ENCODE measurements at places on chromosomes 5 and 9.
A peak's percentile ranks its signal among the peaks of the same experiment; 100 is the strongest.

DNA sequence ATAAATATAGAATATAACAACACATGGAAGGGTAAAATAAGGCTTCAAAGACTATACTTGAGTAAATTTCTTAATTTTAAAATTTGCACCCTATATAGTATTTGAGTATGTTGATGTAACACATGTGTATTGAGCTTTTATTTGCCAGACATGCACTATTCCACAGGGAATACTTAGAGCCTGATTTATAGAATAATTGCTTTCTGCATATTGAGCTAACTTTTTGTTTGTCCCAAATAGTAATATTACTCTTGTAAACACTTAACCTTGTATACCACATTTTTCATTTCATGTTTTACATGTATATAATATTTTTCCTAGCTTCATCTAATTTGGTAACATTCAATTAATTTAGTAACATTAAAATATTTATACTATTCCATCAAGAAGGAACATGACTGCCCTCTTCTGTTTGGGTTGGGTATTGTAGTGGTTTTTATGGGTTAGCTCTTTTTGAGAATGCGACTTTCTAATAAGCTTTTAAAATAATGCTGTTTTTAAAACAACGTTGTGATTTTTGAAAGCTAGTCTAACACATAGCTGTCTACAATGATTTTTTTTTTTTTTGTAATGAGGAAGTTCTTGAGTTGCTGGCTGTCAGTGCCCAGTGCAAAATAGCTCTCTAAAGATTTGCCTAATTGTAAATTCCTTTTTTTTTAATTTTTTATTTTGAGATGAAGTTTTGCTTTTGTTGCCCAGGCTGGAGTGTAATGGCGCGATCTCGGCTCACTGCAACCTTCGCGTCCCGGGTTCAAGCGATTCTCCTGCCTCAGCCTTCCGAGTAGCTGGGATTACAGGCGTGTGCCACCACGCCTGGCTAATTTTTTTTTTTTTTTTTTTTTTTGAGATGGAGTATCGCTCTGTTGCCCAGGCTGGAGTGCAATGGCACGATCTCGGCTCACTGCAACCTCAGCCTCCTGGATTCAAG lies 4.8 kb downstream of the SUB1 start:
- DNase-seq, result peak; percentile 28

- DNase-seq, result no peak
These were observed 51.5 kb upstream of the ADAMTSL1 start for GRCh38 chr9:18422296-18423036.

DNA sequence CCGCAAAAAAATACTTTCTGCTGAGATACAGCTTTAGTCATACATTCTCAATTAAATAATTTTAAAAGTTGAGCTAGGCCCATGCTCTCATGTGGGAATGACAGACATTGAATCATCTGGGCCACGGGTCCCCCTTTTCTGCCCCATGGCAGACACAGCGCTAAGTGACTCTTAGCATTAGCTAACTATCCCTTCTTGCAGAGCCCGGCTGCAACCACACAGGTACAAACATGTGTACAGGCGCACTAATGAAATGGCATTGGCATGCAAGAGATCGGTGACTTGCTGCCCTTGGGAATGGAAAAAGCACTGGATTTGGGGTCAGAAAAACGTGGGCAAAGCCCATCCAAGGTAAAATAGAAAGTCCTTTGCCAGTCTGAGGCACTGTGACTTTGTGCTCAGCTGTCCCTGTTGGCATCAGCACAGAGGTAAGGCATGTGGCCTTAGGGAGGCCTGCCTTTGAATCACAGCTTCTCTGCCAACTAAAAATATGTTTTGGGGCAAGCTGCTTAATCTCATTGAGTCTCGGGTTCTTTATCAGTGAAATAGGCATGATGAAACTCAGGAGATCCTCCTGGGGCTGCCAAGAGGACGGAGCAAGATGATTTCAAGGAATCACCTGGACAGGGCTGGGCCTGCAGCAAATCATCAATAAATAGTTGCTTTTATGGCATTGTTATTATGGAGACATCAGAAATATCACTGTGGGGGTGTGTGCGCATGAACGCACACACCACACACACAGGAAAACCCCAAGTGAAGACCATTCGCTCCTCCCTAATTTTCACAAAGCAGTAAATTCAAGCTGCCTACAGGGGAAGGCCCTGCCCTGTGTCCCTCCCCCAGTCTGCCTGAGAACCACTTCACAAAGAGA lies 54.2 kb downstream of the WHRN start:
- no peak for DNase-seq

- no peak for DNase-seq
These were observed 72.3 kb downstream of the PAX5 start for GRCh38 chr9:36961561-36962325.

- no peak for DNase-seq
These were observed 404.6 kb upstream of the ARRDC3 start for GRCh38 chr5:91787718-91788117.

DNA sequence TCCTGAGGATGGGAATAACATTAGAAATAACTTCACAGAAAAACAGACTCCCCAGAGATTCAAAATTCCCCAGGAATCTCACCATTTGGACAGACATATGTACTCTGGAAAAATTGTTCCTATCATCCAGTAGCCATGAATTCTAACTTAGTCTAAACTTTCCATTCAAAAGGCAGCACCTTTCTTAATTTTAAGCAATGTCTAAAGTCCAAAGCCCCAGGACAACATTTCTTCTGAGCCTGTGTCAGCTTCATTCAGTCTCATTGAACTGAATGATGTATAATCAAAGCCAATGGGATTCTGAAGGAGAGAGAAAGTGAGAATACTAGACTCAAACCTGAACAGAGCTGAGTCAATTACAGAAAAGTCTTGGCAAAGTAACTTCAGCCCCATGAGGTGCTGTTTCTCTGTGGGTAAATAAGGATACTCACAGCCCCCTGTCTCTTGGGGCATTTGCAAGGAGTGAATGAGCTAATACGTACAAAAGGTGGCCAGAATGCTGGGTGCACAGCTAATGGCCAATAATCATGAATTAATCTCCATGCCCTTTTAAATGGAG lies 140.6 kb downstream of the SEMA5A start:
- DNase-seq, result no peak

GRCh38 chr5:159067201-159067600 lies 32.5 kb downstream of the EBF1 start:
- no peak for DNase-seq

DNA sequence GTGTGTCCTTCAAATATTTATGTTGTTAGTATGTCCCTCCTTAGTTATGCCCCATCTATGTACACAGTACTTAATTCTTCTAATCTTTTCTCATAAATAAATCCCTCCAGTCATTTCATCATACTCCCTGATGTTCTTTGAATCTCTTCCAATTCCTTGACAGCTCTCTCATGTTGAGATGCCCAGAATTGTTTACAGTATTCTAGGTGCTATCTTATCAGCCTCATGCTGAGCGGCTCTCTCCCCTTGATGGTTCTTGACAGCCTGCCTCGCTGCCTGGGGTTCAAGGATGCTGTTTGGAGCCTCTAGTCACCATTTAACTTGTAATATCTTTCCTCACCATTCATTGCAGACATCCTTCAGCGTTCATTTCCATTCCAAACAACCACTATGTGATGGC lies 799.2 kb downstream of the BRINP1 start:
- DNase-seq, result no peak

DNA sequence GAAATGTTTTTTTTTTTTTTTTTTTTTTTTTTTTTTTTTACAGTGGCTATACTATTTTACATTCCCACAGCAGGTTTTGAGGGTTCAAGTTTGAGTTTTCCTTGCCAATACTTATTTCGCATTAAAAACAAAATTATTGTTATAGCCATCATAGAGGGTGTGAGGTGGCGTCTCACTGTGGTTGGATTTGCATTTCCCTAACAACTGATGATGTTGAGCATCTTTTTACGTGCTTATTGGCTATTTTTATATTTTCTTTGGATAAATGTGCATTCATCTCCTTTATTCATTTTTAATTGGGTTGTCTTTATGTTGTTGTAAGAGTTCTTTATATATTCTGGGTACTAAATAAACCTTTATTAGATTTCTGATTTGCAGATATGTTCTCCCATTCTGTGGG lies 18.9 kb upstream of the UBLCP1 start:
- DNase-seq, result no peak

DNA sequence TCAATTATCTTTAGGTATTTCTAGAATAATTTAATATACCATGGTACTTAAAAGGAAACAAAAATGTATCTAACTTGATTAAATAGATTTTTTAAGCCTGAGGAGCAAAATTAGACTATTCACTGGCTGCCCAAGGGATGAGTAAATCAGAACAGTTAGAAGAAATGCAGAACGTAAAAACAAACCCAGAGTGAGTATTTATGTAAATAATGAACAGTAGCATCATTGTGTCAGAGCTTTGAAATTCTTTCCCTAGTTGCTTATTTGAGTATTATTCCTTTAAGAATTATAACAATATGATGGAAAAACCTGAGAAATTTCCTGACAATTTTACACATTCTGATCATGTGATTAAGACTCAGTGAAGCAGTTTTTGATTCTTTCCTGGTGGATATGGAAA lies 200.9 kb downstream of the GDNF start:
- DNase-seq, result no peak
